ENCODE measurements at places on chromosomes 2 and 18. TPM values are rescaled to one million over a fixed set of nuclear protein-coding genes. Genes with fewer than 3 reads are reported as not detected.

Gene MYO1B
- total RNA-seq, result 16.4 TPM

GRCh38 chr2:186653511-186653910, 40.3 kb upstream of the FAM171B start:
- no peak for DNase-seq

GRCh38 chr2:162731917-162732804, 106.4 kb downstream of the KCNH7 start:
- DNase-seq, result no peak

Gene CDKL4
- total RNA-seq, result 0.59 TPM

Gene GPR75
- total RNA-seq, result not detected

- DNase-seq, result no peak
These were observed 9.1 kb upstream of the DAW1 start for GRCh38 chr2:227862227-227862740.

DNA sequence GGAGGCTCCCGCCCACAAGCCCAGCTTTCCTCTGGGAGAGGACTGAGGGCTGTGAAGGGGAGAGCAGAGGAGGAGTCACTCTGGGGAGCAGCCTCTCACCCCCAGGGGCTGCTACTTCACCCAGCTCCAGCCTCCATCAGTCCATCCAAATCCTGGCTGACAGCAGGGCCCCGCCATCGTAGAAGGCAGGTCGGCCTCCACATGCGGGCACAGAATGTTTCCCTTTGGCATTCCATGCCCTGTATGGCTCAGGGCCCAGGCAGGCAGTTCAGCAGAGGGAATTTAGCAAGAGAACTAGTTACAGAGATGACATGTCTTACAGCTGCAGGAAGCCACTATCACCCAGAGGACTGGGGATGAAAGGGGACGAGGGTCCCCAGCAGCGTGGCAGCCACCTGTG, 6.4 kb upstream of the ODC1 start:
- no peak for DNase-seq

DNA sequence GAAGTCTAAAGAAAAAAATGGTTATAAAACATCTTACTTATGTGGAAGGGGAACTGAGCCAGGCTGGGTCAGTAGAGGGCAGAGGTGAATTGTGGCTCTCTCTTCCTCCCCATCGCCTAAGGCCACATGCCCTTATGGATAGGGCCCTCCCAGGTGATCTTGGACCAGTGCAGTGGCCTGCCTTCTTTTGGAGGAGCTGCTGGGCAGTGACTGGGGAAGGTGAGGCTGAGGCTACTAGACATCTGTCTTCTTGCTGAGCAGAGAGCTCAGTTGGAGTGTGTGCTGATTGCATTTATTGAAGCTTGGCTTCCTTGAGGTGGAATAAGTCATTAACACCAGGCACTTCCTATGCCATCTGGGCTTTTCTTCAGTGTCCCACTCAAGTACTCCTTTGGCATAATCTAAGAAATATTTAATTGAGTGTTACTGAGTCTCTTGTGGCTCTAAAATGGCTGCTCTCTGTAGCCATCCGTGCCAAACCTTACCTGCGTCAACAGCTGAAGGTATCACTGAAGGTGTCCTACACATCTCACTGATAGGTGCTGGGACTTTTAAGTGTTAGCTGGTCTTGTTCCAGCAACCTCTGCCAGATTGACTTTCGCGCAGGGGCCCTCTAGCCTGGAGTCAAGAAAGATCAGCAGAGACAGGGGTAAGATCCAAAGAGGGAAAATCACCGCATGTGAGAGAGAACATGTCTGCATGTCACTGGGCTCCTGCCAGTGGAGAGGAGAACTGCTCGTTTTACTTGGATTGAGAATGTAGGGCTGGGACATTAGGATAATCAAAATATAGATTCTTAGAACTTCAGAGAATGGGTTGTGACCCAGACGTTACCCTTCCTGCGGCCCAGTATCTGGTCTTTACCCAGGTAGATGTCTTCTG, 256.1 kb downstream of the LTBP1 start:
- DNase-seq, result no peak

Gene ALLC
- not detected for total RNA-seq

Gene CD8A
- 1.1 TPM for total RNA-seq

DNA sequence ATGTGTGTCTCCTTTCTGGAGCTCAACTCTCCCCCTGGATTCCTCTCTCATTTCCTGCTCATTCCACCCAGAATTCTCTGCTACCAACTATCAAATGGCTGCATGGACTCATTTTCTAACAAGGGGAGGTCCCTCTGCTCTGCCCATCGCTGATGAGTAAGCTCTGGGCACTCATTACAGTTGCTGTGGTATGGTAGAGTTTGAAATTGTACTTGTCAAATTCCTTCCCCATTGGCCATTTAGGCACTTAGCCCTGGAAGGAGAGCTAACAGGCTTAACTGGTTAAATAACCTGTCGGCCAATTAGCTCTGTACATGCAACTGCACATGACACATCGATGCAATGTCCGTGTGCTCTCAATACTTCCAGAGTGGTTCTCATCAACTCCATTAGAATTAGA, 20.4 kb downstream of the COL6A3 start:
- no peak for DNase-seq

Gene FEV
- not detected for total RNA-seq

Gene GAD1
- not detected for total RNA-seq

Gene GAREM2
- 5.1 TPM for total RNA-seq

DNA sequence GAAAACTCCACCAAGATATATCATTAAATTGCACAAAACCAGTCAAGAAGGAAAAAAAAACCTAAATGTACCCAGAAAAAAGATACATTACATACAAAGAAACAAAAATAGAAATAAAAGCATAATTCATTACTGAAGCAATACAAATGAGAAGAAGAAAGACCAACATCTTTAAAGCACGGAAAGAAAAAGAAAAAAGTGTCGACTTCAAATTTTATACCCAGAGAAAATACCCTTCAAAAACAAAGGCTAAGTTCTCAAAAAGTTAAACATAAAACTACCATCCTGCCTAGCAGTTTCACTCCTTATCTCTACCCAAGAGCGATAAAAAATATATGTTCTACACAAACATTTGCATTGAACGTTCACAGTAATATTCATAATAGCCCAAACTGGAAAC, 82.0 kb downstream of the ATAD2B start:
- DNase-seq, result no peak

GRCh38 chr18:49340446-49340845, 120.0 kb downstream of the DYM start:
- no peak for DNase-seq

GRCh38 chr18:11516751-11517503, 92.5 kb upstream of the SLC35G4 start:
- DNase-seq, result no peak

DNA sequence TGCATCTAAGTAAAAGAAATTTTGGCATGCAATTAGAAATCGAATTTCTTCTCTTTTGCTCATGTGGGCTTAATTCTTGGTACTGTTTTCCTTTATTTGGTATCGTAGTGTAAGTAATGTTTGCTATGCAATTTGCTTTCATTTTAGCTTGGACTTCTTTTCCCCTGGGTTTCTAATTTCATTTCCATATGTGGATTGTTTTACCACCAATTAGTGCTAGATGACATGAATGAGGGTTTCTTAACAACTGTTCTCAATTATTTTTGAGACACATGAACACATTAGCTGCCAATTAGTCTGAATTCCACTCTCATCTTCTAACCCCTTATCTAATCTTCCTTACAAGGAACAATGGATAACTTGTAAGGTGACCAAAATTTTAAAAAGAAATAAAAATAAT, 1047.2 kb upstream of the PIK3C3 start:
- no peak for DNase-seq

Gene ANKRD29
- 14.2 TPM for total RNA-seq

GRCh38 chr2:235303499-235304291, 190.1 kb upstream of the AGAP1 start:
- no peak for DNase-seq

- DNase-seq, result no peak
These were observed 226.0 kb upstream of the DSEL start for GRCh38 chr18:67742525-67742924.

- no peak for DNase-seq
These were observed 1224.8 kb upstream of the ZEB2 start for GRCh38 chr2:145744541-145745386.

- no peak for DNase-seq
These were observed 1.4 kb upstream of the KIF1A start for GRCh38 chr2:240821429-240821778.

Gene CFAP65
- total RNA-seq, result 0.21 TPM

- DNase-seq, result no peak
These were observed 20.7 kb downstream of the FBXO15 start for GRCh38 chr18:74126684-74127655.

GRCh38 chr2:64853306-64853705, 135.9 kb upstream of the SLC1A4 start:
- no peak for DNase-seq

DNA sequence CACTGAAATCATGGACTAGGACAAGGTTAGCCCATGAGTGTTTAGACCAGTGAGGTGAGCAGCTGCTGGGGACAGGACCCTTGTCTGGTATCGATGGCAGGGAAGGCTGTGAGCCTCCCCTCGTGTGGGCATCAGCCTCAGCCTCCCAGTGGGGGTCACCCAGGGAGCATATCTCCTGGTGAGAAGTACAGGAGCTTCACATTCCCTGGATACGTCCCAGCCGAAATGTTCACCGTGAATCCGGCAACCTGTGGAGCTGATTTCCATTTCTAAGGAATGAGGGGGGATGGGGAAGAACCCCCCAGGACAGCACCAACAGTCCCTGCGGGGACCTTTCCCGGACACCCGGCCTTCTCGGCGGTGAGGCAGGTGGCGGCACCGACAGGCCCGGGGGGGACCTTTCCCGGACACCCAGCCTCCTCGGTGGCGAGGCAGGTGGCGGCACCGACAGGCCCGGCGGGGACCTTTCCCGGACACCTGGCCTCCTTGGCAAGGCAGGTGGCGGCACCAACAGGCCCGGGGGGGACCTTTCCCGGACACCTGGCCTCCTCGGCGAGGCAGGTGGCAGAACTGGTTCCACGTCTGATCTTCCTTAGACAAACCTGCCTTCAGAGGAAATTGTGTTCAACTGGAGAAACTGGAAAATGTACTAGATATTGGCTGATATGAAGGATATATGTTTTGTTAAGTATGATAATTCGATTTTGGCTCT, 21.2 kb downstream of the RTP5 start:
- DNase-seq, result no peak

Gene PROM2
- total RNA-seq, result 3.7 TPM

Gene SP140
- total RNA-seq, result 1.1 TPM

Gene MGAT4A
- total RNA-seq, result 107 TPM

DNA sequence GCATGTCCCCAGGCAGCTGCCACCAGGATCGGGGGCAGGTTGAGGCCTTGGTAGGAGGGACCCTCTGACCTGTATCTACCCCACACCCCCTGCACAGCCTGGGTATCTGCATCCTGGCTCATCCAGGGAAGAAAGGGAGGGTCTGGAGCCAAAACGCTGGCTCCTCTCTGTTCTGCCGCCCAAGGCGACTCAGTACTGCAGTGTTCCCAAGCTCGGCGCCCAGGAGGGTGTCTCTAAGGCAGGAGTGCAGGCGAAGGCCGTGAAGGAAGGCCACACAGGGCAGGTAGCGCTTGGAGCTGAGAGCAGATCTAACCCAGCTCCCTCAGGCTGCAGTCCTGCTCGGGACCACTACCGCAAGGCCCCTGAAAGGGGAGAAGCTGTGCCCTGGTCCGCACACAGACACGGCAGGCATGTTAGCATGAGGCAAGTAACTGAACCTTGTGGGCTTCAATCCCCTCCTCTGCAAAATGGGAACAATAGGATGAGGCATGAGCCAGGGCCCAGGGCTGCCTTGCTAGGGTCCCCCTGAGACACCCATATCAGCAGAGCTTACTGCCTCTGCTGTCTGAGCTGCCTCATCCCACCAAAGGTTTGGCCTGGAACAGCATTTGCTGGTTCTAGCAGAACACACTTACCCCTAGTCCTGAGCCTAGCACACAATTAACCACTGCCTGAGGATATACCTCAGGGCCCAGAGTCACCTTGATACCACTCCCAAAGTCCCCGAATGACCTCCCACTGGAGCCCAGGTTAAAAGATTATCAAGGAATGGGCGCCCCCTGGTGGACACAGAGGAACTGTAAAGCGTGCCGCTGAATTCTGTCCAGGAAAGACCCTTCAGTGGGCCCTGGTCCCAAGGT, 6.5 kb downstream of the PTMA start:
- peak; percentile 69 for DNase-seq

DNA sequence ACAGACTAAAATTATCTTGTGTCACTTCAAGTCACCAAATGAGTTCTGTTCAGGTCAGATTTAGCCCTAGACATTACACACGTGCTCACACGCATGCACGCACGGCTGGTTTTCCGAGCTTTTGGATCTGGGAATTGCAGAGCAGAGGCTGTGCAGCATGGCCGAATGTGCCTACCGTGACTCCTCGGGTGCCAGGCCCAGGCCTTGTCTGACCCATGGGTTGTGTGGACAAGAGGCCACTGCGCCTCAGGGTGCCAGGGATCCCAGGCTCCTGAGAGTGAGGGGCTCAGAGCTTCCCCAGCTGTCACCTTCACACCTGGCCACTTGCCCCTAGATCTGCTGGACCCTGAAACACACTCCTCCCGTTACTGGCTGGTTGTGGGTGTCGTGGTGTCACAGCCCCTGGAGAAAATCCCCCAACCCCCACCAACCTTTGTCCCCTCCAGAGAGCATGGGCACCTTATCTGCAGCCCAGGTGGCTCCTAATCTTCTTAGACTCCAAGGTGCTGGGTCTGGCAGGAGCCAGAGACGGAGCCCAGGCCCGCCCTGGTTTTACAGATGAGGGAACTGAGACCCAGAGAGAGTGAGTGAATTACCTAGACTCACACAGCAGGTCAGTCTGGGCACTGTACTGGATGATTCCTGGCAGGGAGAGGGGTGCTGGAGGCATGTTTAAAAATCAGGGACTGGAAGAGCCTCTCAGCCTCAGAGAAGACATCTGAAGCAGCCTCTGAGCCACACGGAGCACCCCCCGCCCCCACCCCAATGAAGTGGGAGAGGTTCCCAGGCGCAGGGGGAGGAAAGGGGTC, 56.8 kb downstream of the ATOH8 start:
- no peak for DNase-seq

- no peak for DNase-seq
These were observed 274.9 kb upstream of the GYPC start for GRCh38 chr2:126381091-126381490.

GRCh38 chr2:109158237-109158636, 29.2 kb downstream of the SH3RF3 start:
- no peak for DNase-seq

DNA sequence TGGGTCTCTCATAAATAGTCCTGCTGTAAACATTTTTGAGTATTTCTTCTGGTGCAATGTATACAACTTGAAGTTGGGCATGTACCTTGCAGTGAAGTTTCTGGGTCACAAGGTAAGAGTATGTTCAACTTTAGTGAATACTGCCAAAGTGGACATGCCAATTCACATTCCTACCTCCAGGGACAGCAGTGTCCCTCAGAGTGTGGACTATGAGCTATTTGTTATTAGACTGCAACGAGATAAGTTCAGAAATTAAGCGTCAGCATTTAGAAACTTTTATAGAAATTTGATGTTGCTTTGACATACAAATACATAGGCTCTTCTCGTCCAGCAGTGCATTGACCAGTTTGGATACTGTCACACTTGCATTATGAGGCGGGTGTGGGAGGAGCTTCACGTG, 7.2 kb upstream of the ACKR3 start:
- DNase-seq, result no peak

DNA sequence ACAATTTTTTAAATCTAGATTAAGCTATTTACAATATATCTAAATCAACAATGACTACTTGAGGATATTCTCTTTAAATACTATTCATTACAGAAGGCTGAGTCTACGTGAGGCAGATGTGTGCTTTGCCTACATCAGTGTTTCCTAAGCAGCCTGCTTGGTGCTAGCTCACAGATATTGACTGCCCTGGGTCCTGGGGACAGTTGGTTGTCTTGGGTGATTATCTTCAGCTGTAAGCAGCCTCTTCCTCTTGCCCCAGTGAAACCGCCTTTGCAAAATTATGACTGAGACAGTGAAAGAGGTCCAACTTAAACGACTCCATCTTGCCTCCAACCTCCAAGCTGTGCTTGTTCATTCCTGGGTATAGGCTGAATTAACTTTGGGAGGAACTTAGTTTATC, 39.6 kb upstream of the CCDC88A start:
- DNase-seq, result no peak

All from uterus (tissue), 4 donors.